Body of pancreas (tissue), 4 donors: ENCODE measurements at places on chromosomes 2 and 18.
A peak's percentile ranks its signal among the peaks of the same experiment; 100 is the strongest.

- no peaks in the 10 kb centered on the region for H3K27me3 ChIP-seq
- DNase-seq = no peak
- no peak overlapping the region for H3K4me3 ChIP-seq
These were observed 470.9 kb downstream of the ARHGAP15 start for GRCh38 chr2:143600116-143600515.

DNA sequence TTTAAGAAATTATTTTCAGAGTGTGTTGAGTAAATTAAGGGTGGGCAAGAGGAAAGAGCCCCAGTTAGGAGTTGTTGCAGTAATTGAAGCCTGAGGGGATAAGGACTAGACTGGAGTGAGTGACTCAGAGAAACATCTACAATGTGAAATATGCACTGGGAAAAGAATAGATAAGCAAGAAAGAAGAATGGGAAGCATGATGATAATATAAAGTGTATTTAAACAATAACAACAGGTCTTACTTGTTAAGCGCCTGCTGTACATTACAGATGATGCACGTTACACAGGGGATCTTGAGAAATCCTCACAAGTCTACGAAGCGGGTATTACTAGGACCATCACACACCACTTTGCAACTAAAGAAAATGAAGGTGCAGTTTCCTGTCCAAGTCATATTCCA lies 73.6 kb upstream of the STK17B start:
- no peak for DNase-seq
- no peaks in the 10 kb centered on the region for H3K4me1 ChIP-seq
- H3K27me3 ChIP-seq = no peaks in the 10 kb centered on the region

DNA sequence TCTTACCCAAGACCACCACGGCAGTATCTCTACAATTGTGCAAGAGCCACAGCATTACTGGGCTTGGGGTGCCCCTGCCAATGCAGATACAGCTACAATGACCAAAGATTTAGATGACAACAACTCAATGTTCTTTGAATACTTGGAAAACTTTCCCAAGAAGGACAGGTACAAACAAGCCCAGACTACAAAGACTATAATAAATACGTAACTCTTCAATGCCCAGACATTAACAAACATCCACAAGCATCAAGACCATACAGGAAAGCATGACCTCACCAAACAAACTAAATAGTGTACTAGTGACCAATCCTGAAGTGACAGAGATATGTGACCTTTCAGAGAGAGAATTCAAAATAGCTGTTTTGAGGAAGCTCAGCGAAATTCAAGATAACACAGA lies 62.8 kb downstream of the ICA1L start:
- DNase-seq = no peak
- no peaks in the 10 kb centered on the region for H3K27me3 ChIP-seq
- no peaks in the 10 kb centered on the region for H3K36me3 ChIP-seq
- no peak overlapping the region for H3K4me3 ChIP-seq

- H3K27me3 ChIP-seq = no peaks in the 10 kb centered on the region
- no peaks in the 10 kb centered on the region for H3K36me3 ChIP-seq
- H3K27ac ChIP-seq = no peak overlapping the region
These were observed 8.5 kb upstream of the THNSL2 start for GRCh38 chr2:88161446-88162244.

GRCh38 chr2:177169810-177170514 lies 42.6 kb upstream of the HNRNPA3 start:
- H3K4me3 ChIP-seq = no peak overlapping the region
- H3K4me1 ChIP-seq = peaks cover 34% of the 10 kb centered on the region
- no peak overlapping the region for H3K27ac ChIP-seq
- no peaks in the 10 kb centered on the region for H3K36me3 ChIP-seq
- DNase-seq = no peak
- H3K27me3 ChIP-seq = no peaks in the 10 kb centered on the region

DNA sequence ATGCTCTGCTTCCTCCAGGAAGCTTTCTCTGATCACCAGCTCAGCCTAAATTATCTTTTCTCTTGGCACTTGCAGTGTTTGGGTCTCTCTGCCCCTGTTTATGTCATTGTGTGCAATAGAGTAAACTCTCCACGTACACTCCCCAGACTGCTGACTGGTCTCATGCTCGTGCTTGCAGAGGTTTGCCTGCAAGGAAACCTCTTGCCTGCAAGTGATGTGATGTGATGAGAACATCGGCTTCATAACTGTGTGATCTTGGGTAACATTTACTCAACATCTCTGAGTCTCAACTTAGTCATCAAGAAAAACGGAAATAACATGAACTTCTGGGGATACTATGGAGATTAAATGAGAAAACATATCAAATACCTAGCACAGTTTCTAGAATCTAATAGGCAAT lies 92.3 kb downstream of the BIN1 start:
- no peak overlapping the region for H3K27ac ChIP-seq
- H3K36me3 ChIP-seq = no peaks in the 10 kb centered on the region
- DNase-seq = no peak
- H3K4me3 ChIP-seq = no peak overlapping the region
- H3K4me1 ChIP-seq = no peaks in the 10 kb centered on the region
- H3K27me3 ChIP-seq = no peaks in the 10 kb centered on the region

DNA sequence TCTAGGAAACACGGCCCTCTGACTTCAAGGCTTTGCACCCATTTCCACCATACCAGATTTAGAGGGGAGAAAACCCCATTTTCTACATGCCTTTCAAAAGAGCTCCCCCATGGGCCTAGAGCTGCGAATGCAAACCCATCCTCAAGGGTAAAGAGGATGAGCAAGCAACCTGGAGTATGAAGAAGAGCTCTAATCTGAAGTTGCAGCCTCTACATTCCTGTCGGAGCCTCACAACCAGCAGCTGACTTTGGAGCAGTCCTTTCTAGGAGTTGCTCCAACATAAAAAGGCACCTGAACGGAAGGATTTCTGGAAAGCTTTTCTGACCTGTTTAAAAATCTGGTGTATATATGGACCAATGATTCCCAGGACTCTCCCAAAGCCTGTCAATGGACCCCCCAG lies 81.4 kb upstream of the POMC start:
- no peak overlapping the region for H3K4me3 ChIP-seq
- peaks cover 14% of the 10 kb centered on the region for H3K4me1 ChIP-seq
- H3K36me3 ChIP-seq = peaks cover 20% of the 10 kb centered on the region
- DNase-seq = no peak

- H3K36me3 ChIP-seq = no peaks in the 10 kb centered on the region
- no peaks in the 10 kb centered on the region for H3K4me1 ChIP-seq
- no peak for DNase-seq
- H3K4me3 ChIP-seq = no peak overlapping the region
- no peak overlapping the region for H3K27ac ChIP-seq
- no peaks in the 10 kb centered on the region for H3K27me3 ChIP-seq
These were observed 7.4 kb upstream of the MBOAT2 start for GRCh38 chr2:9010866-9011265.

DNA sequence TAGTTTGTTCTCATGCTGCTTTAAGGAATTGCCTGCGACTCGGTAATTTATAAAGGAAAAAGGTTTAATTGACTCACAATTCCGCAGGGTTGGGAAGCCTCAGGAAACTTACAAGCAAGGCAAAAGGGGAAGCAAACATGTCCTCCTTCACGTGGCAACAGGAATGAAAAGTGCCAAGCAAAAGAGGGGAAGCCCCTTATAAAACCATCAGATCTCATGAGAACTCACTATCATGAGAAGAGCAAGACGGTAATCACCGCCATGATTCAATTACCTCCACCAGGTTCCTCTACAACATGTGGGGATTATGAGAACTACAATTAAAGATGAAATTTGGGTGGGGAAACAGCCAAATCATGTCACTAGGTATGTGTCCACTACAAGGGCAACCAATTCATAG lies 53.9 kb downstream of the MAP4K3 start:
- H3K4me1 ChIP-seq = peaks cover 46% of the 10 kb centered on the region
- no peaks in the 10 kb centered on the region for H3K36me3 ChIP-seq
- no peak for DNase-seq
- H3K27ac ChIP-seq = no peak overlapping the region

DNA sequence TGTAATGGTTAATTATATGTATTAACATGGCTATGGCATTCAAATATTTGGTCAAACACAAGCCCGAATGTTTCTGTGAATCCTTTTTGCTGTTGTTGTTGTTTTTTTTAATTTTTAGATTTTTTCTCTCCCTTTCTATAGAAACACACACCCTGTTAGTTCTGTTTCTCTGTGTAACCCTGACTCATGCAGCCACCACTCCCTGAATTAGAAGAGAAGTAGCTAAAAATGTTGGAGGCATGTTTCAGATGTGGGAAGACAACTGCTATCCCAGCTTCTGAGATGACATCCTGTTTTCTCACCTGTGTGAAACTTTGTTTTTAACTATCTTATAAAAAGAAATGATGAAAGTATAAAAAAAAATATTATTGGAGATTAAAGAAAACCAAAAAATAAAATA lies 219.6 kb upstream of the RGPD4 start:
- H3K27me3 ChIP-seq = no peaks in the 10 kb centered on the region
- no peak for DNase-seq
- H3K27ac ChIP-seq = no peak overlapping the region
- H3K4me3 ChIP-seq = no peak overlapping the region

DNA sequence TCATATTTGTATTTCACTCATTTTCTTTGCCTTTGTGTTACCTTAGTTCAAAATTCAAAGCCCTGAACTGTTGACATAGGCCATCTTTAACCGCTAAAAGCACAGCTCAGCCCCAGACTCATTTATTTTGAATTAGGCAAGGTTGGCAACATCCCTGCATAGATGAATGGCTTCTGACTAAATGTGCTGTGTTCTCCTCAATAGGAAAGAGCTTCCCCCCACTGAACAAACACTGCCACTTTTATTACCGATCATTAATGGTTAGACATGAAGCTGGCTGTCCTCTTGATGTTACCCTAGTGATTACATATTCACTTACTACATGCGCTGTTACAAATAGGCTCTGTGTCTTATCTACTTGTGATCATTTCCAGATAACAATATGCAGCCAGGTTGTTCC lies 170.7 kb downstream of the ADCYAP1 start:
- no peaks in the 10 kb centered on the region for H3K36me3 ChIP-seq
- DNase-seq = no peak
- H3K4me1 ChIP-seq = no peaks in the 10 kb centered on the region
- H3K27me3 ChIP-seq = no peaks in the 10 kb centered on the region

- H3K36me3 ChIP-seq = no peaks in the 10 kb centered on the region
- peak within 1 kb of the TSS; percentile 25 for H3K4me3 ChIP-seq
- DNase-seq = peak; percentile 18
- H3K4me1 ChIP-seq = peaks cover 28% of the 10 kb centered on the region
- H3K27ac ChIP-seq = no peak within 1 kb of the TSS
These were observed at the start of gene CDH2 for GRCh38 chr18:28176948-28177827. Gene CDH2 (minus strand): TSS chr18:28177130. CDS start chr18:28177022, 108 bp downstream.

GRCh38 chr2:160736148-160737028 lies 242.8 kb upstream of the RBMS1 start:
- H3K4me3 ChIP-seq = no peak overlapping the region
- H3K27me3 ChIP-seq = no peaks in the 10 kb centered on the region
- H3K36me3 ChIP-seq = no peaks in the 10 kb centered on the region

- peaks cover 26% of the 10 kb centered on the region for H3K4me1 ChIP-seq
- DNase-seq = peak; percentile 50
- H3K27me3 ChIP-seq = no peaks in the 10 kb centered on the region
- no peak overlapping the region for H3K4me3 ChIP-seq
- no peak overlapping the region for H3K27ac ChIP-seq
These were observed 8.0 kb downstream of the PCARE start for GRCh38 chr2:29066271-29066860.

DNA sequence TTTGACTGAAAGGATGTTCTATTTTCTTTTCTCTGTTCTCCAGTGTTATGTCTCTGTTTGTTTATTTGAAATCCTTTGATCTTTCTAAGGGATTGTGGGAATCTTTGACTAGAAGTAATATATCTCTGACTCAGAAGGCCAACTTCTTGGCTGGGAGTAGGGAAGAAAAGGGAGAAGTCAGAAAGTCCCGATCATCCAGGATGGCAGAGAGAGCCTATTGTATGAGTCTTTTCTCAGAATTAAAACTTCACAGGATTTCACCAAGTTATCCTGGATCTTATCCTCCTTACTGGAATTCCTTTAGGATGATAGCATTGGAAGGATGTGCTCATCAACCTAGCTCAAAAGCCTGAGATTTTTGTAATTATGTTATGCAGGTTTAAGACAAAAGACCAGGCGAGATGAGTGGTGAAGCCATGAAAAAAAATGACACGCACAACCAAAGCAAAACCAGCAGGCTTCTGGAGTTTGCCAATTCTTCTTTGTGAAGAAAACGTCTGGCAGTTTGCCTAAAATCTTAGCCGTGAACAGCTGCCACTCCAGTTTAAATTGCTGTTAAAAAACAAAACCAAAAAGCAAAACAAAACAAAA lies 383.6 kb upstream of the SMIM21 start:
- no peaks in the 10 kb centered on the region for H3K27me3 ChIP-seq
- no peak for DNase-seq
- H3K4me1 ChIP-seq = no peaks in the 10 kb centered on the region
- no peak overlapping the region for H3K27ac ChIP-seq
- H3K36me3 ChIP-seq = no peaks in the 10 kb centered on the region

DNA sequence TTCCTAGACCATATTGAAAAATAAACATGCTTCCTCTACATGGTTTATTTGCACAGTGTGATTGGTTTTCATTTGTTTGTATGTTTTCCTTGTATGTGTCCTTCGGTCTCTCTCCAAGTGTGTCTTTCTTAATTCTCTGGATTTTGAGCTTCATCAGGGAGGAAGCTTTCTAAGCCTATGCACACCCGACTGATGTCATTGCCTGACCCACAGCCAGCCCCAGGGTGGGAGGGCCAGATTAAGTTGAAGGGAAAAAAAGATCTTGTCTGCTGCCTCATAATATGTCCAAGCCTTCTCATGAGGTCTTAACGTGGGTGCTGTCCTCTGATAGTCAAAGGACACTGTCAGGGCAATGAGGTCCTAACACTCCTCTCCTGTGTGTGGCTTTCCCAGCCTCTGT lies 115.2 kb downstream of the MARCHF4 start:
- H3K4me1 ChIP-seq = no peaks in the 10 kb centered on the region
- no peak overlapping the region for H3K27ac ChIP-seq
- no peak for DNase-seq
- no peaks in the 10 kb centered on the region for H3K36me3 ChIP-seq
- no peaks in the 10 kb centered on the region for H3K27me3 ChIP-seq
- no peak overlapping the region for H3K4me3 ChIP-seq

DNA sequence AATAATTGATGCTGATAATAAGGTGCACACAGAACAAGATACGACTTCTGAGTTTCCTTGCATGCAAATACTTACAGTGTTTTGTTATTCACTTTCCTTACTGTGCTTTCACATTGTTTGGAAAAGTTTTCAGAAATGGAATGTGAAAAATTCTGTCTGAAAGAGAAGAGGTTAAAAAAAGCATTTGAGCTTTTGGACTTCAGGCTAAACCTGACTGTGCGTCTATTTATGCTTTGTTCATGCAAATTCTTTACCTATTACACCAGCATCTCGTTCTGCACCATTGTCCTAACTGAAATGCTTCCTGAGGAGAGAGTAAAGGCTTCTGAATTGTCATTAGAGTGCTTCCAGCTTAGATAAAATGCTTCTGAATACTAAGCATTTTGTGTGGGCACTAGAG lies 61.4 kb downstream of the LHCGR start:
- H3K4me1 ChIP-seq = no peaks in the 10 kb centered on the region
- no peaks in the 10 kb centered on the region for H3K27me3 ChIP-seq
- DNase-seq = no peak
- H3K27ac ChIP-seq = no peak overlapping the region
- no peak overlapping the region for H3K4me3 ChIP-seq
- no peaks in the 10 kb centered on the region for H3K36me3 ChIP-seq
